ENCODE measurements at places on chromosomes 2 and 18.

- peak; percentile 9 for DNase-seq
Measured at GRCh38 chr2:66574701-66575624, 140.0 kb downstream of the MEIS1 start.

GRCh38 chr2:61405813-61406212, 65.1 kb downstream of the USP34 start:
- no peak for DNase-seq

GRCh38 chr2:8693157-8693821, 11.4 kb downstream of the ID2 start:
- no peak for DNase-seq

DNA sequence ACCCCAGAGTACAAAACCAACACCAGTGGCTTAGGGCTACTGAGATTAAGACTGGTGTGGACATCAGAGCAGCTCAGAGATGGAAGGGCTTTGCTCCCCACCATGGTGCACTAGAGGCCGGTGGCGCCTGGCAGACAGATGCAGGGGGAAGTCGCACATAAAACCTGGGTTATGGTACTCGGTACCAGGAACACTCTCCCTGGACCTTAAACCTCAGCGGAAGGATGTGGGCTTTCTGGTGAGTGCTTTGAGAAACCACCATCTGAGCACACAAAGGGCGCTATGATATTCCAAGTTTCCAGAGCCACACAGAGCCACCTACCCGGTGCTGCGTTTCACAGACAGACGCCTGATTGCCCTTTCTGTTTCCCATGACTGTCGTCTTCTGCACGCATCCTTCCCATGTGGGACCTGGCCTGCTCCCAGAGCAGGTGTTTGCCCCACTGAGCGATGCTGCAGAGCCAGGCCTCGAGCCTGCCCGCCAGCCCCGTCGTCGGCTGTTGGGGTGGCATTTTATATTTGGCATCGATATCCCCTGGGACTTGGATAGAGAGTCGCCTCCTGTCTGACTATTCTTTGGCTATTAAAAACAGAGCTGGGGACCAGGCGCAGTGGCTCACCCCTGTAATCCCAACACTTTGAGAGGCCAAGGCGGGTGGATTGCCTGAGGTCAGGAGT, 89.5 kb upstream of the ODC1 start:
- no peak for DNase-seq

DNA sequence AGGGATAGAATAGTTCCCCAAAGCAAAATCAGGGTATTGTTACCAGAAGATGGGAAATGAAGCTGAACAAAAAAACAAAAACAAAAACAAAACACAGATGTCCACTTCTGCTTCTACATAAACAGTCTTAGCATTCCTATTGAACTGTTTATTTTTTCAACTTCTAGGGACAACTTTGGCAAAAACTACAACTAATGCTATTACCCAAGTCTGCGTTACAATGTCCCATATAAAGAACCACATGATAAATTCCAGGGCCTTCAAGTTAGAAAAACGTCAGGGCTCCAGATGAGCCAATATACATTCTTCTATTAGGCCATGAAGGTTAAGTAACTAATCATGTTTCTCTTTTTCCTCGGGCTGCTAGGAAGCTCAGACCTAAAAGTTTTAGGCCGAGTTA, 16.9 kb downstream of the PID1 start:
- DNase-seq, result no peak

- no peak for DNase-seq
Measured at GRCh38 chr2:207370646-207371045, 159.1 kb upstream of the CREB1 start.

DNA sequence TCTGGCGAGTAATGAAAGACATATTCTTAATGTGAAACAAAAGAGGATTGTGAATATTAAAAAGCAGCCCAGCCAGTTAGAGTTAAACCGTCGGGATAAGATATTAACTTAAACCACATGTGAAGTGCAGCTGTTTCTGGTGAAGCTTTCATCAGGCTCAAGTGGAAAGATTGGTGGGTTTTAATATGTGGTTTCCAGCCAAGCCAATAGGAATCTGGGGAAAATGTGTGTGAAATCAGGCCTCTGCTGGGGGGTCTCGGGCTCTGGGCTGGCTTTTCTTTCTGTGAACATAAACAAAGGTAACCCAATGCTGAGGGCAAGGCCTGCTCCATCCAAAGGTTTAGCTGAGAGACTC, 279.6 kb downstream of the SLC4A3 start:
- DNase-seq, result no peak

- no peak for DNase-seq
Measured at GRCh38 chr2:175167076-175167791, 769 bp downstream of the ATF2 start.

DNA sequence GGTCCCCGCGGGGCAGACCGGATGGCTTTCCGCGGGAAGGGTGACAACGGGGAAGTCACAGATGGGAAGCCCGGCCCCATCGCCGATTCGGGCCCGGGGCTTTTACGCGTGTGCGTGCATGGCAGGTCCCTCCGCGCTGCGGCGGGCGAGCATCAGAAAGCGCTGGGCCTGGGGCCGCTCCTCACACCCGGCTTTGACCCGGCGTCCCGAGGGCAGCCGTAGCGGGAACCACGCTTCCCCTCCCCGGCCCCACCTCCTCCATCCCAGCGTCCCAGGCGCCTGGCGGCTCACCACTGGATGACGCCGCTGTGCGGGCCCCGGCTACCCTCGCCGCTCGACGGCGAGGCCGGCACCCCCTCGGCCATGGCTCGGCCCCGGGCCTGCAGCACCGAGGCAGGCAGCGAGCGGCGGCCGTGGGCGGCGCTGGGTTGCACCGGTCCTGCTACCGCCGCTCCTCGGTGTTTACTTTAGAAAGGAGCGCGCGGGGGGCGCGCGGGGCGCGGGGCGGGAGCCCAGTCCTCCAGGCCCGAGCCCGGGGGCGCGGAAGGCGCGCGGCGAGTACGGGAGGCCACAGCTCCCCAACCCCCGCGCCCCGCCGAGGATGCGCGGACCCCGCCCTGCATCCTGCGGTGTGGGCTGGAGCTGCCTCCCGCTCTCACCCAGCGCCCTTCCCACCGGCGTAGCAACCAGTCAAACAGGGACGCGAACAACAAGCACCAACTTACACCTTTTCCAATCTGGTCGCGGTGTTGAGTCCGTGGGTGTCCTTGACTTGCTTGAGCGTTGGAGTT, 806 bp downstream of the RFX8 start:
- peak; percentile 44 for DNase-seq

DNA sequence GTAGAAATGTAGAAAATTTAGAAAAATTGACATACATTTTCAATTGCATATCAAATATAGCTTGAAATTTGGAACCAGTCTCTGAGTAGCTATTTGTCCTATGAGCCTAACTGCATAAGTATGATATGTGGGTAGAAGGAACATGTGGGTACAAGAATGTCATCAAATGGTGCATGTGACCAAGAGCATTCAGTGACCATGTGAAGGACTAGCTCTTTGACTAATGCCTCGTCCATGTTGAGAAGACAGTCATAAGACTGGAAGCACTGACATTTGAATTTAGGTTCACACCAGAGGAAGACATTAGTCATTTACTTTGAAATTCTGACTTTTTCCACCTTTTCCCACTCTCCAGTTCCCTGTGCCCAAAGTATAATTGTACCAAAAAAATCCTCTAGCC, 12.6 kb downstream of the MRPL44 start:
- DNase-seq, result no peak

GRCh38 chr2:73091696-73092095, 20.2 kb upstream of the SFXN5 start:
- DNase-seq, result no peak

- no peak for DNase-seq
Measured at GRCh38 chr2:55415300-55415699, 4.4 kb downstream of the CCDC88A start.

GRCh38 chr18:6885992-6886796, 156.7 kb downstream of the ARHGAP28 start:
- DNase-seq, result no peak

DNA sequence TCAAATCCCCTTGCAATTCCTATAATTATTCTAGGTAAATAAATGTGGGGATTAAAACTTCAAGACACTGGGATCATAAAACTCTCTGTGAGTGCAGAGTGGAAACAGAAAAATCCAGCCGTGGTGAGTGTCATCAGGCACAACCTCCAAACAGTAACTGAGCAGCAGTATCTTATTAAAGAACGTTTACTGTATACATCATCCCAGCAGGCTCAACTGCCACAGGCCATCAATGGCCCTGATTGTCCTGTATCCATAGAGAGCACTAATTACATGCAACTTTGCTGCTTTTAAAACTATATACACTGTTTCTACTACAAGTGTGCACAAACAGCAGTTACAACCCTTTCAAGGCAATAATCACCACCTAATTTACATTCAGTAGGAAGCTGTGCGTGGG, 23.9 kb downstream of the GAREM1 start:
- no peak for DNase-seq

DNA sequence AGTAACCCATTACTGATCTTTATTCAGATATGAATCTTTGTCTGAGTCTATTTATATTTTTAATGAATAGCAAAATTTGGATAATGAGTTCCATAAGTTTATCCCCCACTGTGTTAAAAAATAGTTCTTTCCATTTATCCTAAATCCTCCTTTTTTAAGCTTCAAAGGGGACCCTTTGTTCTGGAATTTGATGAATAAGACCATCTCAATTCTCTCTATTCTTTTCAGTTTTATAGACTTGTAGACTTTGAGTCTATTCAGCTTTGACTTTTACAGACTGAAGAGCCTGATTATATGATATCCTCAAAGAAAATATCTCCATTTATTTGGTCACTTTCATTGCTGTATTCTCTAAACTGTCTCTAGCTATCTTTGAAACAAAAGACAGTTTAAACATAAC, 2146.1 kb upstream of the CELF4 start:
- no peak for DNase-seq

DNA sequence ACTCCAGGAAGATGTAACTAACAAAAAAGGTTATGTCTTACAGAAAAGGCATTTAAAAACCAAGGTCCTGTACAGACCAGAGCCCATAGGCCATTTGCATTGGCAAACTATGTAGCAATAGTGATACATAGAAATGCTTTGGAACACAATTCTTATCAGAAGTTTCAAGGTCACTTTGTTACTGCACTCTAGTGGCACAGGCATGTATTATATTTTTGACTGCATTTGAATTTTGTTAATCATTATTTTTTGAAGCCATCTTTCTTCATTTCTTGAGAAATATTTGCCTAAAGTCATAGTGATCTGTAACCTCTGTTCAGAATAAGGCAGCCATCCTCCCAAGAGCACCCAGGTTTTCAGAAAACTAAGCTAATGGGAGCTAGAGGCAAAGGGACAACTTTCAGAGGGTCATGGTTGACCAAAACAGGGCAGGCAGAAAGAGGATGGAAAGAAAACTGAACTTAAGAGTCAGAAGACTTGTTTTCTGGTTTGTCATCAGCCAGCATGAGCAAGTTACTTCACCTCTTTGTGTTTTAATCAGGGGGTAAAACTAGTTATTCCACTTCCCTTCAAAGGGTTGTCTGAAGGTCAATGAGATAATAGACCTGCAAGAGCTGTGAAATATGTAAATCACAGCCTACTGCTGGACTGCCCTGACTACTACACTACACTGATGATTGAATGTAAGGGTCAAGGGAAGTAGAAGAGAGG, 41.5 kb downstream of the SLC38A11 start:
- DNase-seq, result peak; percentile 58

GRCh38 chr2:160477032-160477431, 16.6 kb downstream of the RBMS1 start:
- no peak for DNase-seq

DNA sequence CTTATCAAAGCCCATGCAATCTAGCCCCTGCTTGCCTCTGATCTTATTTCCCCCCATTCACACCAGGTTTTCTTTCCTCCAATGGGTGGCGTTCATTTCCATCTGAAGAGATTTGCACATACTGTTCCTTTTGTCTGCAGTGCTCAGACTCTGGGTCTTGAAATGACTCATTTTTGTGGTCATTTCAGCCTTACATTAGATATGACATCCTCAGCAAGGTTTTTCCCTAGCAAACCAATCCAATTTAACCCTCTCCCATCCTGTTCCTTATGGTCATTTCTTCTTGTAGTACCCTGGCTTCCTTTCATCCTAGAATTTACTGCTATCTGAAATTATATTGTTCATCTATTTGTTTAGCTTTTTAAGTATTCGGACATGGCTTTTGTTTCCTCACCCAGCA, 42.5 kb upstream of the SCN1A start:
- no peak for DNase-seq

- no peak for DNase-seq
Measured at GRCh38 chr2:237639836-237640220, 12.4 kb downstream of the LRRFIP1 start.

- DNase-seq, result no peak
Measured at GRCh38 chr18:22193466-22193865, 24.1 kb downstream of the GATA6 start.

DNA sequence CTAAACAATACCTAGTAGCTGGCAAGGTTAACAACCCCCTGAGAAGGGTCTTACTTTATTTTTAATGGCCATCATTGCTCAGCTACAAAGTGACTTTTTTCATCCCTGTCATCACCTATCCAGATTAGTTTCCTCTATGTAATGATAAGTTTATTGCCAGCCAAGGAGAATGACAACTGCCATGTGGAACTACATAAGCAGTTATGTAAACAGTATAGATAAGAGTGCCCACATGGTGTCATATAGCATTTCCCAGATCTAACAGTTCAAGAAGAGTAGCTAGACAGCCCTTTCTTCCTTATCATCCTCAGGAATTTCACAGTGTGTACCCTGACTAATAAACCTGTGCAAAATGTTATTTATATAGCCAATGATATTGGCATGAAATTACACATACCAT, 240.2 kb upstream of the PIK3C3 start:
- no peak for DNase-seq

DNA sequence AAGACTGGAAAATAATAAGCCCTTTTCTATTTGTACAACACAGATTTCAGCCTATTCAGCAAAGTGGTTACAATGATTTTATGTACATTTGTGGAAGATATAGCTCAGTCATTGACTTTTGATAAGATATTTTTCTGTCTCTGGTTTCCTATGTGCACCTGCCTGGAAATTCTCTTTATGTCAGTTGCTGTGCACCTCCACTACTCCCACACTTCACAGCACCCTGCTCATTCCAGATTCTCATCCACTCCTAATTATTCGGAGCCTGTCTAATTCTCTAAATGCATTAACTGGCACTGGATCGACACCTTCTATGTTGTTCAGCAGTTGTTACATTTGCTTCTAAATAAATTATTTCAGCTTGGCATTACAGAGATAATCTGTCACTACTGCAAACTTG, 275.1 kb upstream of the RND3 start:
- DNase-seq, result no peak

DNA sequence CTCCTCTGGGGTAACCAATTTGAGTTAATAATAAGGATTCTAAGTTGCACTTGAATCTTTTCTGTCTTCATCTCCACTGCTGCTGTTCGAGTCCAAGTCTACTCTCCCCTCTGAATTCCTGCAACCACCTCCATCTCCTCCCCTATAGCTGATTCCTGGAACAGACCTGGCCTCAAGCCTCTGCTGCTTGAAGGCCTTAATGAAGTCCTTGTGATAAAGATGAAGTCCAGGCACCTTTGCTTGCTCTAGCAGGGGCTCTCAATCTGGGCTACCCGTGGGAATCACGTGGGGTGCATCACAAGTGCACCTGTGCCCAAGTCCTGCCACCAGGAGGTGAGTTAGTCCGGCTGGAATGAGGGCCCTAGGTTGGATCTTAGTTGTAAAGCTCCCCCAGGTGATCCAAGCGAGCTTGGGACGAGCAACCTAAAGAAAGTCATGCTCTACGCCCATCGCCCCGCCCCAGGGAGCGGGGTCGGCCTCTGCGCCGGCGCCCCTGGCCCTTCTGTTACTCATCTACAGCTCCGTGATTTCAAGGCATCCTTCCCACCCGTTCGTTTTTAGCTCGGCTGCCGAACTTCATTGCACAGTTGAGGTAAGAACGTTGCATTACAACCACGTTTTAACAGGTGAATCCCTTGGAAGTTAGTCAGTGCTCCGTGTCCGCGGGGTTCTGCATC, 905 bp upstream of the IAH1 start:
- peak; percentile 58 for DNase-seq
